ENCODE measurements at places on chromosomes 2 and 18.

- DNase-seq, result no peak
Observed at GRCh38 chr2:9335322-9335832, 88.0 kb downstream of the ITGB1BP1 start.

- no peak for DNase-seq
Observed at GRCh38 chr2:20565101-20565622, 85.7 kb downstream of the HS1BP3 start.

- DNase-seq, result no peak
Observed at GRCh38 chr18:26978812-26979341, 113.4 kb upstream of the AQP4 start.

- no peak for DNase-seq
Observed at GRCh38 chr2:161964160-161964559, 109.9 kb downstream of the DPP4 start.

DNA sequence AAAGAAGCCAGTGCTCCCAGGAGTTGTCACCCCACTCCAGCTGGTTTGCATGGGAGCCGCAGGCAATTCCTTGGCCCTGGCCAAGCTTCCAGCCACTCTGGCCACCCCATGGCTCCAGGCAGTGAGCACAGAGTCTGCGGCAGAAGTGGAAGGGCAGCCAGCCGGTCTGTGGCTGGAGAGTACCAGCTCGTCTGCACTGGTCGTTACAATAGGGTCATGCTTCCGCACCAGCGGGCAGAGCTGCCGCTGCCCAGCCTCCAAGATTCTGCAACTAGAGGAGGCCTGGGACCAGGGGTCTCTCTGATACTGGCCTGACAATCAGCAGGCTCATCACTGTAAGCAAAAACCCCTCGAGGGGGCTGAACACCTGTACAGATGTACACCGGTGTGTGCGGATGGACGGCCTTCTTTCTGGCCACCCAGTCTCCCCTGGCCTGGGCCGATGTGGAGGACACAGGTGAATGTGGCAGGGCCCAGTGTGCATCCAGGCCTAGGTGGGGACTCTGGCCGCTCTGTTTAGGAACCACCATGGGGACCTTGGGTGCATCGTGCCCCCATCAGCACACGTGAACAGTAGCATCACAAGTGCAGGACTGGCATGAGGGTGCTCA is 51.9 kb upstream of the ODC1 start:
- DNase-seq, result no peak

- DNase-seq, result no peak
Observed at GRCh38 chr2:31081492-31081891, 56.7 kb downstream of the GALNT14 start.

GRCh38 chr2:56379066-56379465 is 195.3 kb downstream of the CCDC85A start:
- DNase-seq, result no peak

GRCh38 chr18:80044072-80044471 is 9.8 kb downstream of the RBFA start:
- no peak for DNase-seq

- peak; percentile 7 for DNase-seq
Observed at GRCh38 chr2:60764736-60765534, 8.9 kb downstream of the PAPOLG start.

DNA sequence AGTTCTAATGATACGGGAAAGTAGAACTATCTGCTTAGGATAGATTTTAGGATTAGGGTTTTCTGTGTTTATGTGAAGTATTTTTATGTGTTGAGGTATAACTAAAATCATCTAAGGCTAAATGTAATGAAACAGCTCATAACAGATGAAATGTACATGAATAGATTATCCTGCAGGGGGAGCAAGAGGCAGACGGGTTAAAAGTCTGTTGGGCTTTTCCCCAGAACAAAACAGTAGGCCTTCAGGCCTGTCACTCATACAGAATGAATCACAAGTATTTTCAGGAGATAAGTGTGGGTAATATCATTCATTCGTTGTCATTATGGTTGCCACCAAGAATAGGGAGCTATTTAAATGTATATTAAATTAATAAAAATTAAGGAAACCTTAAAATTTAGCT is 107.9 kb upstream of the IL1R2 start:
- peak; percentile 59 for DNase-seq

GRCh38 chr2:45096996-45097395 is 87.7 kb upstream of the SIX2 start:
- no peak for DNase-seq

- peak; percentile 47 for DNase-seq
Observed at GRCh38 chr2:46367286-46367685, 70.1 kb downstream of the EPAS1 start.

GRCh38 chr18:23107718-23108117 is 27.6 kb upstream of the CABLES1 start:
- peak; percentile 33 for DNase-seq

DNA sequence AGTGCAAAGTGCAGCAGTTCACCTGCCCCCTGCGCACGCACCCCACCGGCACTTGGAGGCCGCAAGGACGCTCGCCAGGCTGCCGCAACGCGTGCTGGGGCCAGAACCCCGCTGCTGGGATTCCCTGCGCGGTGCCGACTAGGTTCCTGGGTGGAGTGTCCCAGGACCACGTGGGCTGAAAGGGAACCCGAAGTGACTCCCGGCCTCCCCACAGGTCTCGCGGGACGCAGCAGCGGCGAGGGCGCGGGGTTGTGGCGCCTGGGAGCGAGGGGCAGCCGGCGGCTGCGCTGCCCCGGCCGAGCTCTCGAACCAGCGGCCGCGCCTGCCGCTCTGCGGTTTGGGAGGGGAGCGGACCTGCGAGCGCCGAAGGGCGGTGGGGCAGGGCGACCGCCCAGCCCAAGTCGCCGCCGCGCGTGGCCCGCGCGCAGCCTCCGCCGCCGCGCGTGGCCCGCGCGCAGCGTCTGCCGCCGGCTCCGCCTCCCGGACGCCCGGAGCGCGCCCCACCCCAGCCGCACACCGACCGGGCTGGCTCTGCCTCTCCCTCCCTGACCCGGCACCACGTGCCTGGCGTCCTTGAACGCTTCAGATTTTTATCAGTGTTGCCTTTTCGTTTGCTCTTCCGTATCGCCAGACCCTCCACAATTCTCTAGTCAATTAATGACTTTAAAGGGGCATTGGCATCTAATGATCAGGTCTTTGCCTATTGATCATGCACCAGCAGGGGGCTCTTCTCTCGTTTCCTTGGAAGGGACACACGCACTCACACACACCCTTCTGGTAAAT is at the start of gene FTCDNL1:
Gene FTCDNL1, minus strand, starts transcription at position 475 of the 783 bp plus-strand sequence. CDS start 2,230 bp downstream, outside the sequence.
- DNase-seq, result peak; percentile 13

DNA sequence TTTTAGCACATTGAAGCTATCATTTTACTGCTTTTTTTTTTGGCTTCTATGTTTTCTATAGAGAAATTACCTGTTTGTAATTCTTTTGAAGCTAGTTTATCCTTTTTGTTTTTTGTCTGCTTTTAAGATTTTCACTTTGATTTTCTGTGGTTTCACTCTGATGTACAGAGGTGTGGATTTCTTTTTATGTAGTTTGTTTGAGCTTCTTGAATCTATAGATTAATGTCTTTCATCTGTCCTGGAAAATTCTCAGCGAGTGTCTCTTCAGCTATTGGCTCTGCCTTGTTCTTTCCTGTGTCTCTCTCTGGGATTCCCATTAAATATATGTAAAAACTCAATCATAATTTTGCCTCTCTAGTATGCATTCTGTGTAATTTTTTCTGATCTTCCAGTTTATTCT is 8.4 kb downstream of the POLE4 start:
- DNase-seq, result no peak

DNA sequence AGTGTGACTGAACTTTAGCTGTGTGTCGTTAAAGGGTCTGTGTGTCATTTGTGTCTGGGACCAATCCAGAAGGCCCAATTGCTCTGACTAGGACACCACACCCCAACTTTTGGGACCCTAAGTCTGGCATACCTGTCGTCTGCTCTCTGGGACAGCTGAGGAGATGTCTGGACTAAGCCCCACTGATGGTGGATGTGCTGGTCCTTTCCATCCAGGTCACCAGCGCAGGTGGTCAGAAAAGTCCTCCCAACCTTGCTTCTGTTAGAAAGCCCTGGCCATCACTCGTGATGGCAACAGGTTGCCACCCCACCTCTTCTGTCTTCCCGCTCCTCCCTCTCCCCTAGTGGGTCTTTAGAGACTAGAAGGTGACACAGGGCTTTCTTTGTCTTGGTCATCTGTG is 37.6 kb upstream of the TWIST2 start:
- no peak for DNase-seq

GRCh38 chr2:32227492-32227891 is 37.2 kb downstream of the NLRC4 start:
- DNase-seq, result no peak

- DNase-seq, result no peak
Observed at GRCh38 chr2:7619203-7619970, 702.2 kb downstream of the RNF144A start.

- DNase-seq, result no peak
Observed at GRCh38 chr18:24928301-24928878, 423.6 kb downstream of the ZNF521 start.

Data from IMR-90 (cell line).